CD14-positive monocyte (primary cell): ENCODE measurements at places on chromosomes 5 and 9.

DNA sequence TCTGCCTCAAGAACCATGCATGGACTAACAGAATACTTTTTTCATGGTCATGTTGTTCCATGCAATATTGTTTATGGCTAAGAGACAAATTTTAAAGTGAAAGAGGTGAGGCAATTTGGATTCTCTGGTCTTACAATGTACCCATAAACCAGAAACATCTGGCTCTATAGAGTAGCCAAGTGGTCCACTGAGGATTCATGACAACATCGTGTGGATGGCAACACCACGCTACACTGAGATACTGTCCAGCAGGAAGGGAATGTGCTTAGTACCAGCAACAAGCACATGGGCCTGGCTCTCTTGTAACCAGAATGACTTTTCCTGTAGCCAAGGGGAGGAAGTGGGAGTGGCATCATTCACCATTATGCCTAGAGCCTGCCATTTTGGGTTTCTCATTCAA lies 218.2 kb downstream of the GADD45G start:
- no peak for DNase-seq

DNA sequence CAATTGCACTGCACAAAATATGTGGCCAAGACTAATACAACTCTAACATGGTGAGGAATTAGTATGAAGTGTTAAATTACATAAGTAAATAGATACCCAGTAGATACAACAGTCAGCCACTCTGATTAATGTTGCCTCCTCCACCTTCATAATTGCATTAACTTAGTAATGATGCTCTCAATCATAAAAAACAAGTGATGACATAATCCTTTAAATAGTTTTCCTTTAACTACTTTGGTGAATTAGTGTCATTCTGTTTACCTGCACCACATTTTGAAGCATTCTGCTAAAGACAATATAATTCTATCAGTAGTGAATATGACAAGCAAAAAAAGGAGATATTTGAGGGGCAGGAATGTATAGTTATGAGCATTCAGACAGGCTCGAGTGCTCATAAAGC lies 265.9 kb upstream of the SLC24A2 start:
- no peak for DNase-seq

DNA sequence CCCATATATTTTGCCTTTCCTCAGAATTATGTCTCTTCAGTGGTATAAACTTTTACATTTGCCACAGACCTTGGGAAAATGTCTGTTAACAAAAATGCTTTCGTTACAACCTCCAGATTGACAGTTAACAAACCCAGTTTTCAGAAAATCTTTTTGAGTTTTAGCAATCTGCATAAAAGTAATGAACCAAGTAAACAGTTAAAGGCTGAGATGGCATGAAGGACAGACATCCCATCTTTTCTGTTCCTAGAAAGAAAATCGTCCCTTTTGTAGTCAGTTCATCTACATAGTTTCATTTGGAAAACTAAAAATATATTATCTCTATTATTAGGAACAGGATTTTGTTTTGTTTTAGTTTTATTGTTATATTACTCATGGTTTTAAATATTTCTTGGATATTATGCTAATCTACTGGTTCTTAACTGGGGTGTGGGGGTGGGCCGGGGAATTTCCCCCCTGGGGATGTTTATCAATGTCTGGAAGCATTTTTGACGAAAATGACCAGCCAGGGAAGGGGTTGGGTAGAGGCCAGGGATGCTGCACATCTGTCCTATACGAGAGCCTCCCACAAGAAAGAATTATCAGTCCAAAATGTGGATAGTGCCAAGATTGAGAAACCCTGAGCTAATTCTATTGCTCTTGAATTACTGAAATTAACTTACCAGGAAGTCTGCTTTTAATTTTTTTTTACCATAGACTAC lies 11.9 kb downstream of the FYB1 start:
- DNase-seq: no peak

- DNase-seq: peak; percentile 59
Observed at GRCh38 chr9:109010746-109011145, 2.6 kb downstream of the CTNNAL1 start.

DNA sequence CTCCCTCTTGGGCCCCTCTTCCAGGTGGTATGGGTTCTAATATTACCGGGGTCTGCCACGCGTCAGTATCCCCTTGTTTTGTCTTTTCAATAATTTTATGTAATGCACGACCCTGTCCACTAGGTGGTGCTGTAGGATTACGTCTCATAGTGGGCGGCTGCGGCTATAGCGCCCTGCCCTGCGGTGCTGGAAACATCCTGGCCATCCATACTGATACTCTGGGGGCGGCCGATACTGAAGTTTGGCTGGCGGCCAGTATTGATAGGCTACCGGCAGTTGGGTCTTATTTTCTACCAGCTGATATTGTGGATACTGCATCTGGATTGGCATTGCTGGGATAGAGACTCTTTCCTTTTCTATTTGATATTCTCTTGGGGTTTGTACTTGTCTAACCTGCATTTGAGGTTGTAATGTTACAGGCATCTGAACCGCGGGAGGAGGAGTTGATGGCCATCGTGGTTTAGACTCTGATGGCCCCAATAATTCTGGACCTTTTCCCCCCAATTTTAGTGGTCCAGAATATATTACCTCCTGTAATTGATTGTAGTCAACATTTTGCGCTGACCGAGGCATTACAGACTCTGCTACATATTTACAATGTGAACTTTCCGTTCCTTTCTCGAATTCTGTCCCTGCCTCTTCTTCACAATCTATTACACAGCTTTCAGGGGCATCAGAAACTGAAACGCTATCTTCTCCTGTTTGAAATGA lies 3.3 kb upstream of the TMEM141 start:
- peak; percentile 69 for DNase-seq

- DNase-seq: no peak
Observed at GRCh38 chr9:83299094-83299493, 236.2 kb upstream of the RASEF start.

GRCh38 chr9:74736646-74737045 lies 151.1 kb downstream of the TRPM6 start:
- DNase-seq: no peak

GRCh38 chr5:111345731-111346130 lies 121.5 kb downstream of the CAMK4 start:
- no peak for DNase-seq

DNA sequence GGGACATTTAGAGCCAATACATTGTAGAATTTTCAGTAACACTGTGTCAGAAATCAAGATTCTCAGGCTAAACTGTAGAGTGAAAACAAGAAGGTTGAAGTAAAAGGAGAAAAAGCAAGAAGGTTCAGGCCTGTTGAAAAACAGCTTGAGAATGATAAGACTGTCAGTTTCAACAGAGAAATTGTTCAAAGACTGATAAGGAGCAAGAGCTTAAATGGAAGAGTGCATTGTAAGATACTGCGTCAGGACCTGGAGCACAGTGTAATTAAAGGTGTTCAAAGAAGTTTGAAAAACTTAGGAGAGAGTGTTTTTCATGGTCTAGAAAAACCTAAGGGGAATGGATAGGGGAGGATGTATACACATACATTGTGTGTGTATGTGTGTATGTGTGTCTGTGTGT lies 408.3 kb downstream of the KDM4C start:
- DNase-seq: no peak

- DNase-seq: peak; percentile 78
Observed at GRCh38 chr9:136485049-136486045, 2.5 kb upstream of the SEC16A start.

GRCh38 chr9:18566121-18566520 lies 92.2 kb downstream of the ADAMTSL1 start:
- no peak for DNase-seq

DNA sequence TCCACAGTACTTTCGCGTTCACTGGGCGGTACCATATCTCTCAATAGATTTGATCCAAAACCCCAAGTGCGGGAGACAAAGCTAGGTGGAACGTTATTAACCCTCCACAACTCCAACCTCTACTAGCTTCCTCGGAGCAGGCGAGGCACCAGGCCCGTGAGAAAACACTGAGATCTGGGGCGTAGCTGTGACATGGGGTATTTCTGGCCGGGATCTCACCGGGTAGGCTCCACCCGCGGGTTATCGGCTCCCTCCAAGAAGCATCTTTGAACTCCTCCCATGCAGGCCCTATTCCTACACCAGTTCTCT lies 350 bp upstream of the SLC25A46 start:
- no peak for DNase-seq

DNA sequence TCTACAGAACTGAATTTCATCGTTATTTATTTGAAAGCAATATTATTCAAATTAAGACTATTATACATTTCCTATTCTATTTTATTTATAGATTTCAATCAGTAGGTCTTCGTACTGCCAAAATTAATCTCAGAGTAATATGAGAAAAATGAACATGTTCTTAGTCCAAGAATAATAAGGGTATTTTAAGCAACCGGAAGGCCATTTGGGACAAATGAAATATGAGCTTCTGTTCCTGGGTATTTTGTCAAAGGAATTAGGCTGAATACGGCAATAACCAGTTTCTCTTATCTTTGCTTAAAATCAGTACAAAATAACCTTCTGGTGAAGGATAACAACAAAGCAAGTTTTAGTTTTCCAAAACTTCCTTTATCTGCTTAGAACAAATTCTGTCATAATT lies 410.3 kb upstream of the PRR16 start:
- DNase-seq: no peak

DNA sequence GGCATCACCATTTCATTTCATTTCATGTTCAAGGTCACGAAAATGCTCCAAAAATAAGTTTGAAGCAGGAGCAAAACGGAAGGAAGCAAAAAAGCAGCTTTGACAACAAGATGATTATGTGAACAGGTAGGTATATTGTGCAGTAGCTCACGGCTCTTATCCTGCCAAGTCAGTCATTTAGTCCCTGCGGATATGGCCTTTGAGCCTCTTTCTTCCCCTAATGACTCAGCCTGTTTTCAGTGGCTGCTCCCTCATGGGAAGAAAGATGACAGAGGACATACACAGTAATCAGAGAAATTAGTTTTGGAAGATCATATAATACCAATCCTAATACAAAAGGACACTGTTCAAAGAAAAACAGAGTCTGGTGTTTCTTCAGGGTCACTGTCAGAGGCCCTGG lies 155.8 kb upstream of the GRAMD2B start:
- no peak for DNase-seq

DNA sequence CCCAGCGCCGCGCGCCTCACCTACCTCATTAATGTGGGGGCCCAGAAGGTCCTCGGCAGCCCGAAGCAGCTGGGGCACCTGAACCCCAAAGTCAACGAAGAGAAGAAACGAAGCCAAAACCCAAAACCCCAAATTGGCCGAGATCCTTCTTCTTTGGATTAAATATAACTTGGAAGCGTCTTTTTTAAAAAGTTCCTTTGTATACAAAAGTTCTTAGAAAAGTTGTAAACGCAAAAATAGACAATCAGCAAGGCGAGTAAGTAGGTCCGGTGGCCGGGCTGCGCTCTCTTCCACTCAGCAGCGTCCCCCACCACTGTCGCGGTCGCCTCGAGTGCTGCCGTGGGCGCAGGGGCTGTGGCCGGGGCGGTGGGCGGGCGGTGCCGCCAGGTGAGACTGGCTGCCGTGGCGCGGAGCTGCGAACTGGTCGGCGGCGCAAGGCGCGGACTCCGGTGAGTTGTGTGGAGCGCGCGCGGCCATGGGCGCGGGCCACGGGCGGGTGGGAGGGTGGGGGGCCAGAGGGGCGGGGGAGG lies 360 bp downstream of the KLF4 start:
- no peak for DNase-seq

- no peak for DNase-seq
Observed at GRCh38 chr9:108551030-108551841, 304.6 kb downstream of the ACTL7B start.

GRCh38 chr9:87540444-87541105 lies 42.9 kb downstream of the DAPK1 start:
- no peak for DNase-seq

GRCh38 chr5:53291528-53291927 lies 182.0 kb upstream of the MOCS2 start:
- DNase-seq: no peak

DNA sequence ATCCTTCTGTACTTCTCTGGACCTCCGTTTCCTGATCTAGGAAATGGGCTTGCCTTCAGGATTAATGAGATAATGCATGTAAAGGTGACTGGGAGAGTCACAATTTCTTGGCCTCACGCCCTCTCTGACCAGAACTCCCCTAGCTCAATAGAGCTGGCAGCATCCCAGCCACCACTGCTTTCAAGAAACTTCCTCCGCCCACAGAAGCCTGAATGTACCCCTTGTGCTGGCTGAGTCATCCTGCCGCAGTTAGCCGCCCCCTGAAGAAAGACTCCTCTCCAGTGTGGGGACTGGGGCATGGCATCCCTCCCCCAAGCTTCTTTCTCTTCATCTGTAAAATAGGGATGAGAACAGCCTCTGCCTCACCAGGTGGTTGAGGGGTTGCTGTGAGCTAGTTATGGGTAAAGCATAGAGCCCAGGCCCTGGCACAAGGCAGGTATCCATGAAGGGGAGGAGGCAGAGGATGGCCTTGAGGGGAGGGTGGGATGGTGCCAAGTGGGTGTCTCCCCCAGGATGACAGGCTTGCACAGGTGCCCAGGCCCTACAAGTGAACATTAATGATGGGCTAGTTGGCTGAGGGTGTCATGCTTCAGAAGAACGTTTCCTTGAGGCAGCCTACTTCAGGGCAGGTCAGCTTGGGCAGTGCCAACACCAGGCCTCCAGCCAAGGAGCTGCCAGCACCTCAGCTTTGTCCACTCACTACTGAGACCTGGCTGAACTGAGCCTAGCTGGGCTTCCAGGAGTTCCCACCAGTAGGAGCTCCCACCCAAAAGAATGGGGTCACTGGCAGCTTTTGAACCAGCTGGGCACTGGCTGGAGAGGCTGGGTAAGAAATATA lies 3.4 kb downstream of the PDLIM4 start:
- no peak for DNase-seq

DNA sequence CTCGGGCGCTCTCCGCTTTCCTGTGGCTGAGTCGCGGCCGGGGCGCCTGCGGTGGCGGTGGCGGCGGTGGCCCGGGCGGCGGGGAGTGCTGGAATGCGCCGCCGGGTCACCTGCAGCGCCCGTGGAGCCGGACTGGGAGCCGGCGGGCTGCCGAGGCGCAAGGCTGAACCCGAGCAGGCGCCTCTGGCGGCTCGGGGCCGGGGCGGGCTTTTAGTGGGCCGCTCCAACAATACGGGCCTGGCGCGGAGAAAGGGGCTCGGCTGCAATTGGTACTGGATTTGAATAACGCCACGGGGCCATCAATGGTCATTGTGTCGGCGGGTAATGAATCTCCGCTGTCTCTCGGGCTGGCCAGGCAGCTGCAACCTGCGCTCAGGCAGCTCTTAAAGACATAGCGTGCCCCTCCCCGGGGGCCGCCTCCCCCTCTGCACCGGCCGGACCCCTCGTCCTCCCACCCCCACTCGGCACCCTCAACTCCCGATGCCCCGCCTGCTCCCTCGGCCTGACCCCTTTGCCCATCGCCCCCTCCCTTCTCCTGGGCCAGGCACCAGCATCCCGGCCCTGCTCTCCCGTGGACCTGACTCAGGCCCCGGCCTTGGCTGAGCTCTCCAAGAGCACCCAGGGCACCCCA lies 22.1 kb downstream of the URM1 start:
- DNase-seq: no peak
